Spinal cord (tissue), 10 donors: ENCODE measurements at places on chromosomes 16 and 17.

DNA sequence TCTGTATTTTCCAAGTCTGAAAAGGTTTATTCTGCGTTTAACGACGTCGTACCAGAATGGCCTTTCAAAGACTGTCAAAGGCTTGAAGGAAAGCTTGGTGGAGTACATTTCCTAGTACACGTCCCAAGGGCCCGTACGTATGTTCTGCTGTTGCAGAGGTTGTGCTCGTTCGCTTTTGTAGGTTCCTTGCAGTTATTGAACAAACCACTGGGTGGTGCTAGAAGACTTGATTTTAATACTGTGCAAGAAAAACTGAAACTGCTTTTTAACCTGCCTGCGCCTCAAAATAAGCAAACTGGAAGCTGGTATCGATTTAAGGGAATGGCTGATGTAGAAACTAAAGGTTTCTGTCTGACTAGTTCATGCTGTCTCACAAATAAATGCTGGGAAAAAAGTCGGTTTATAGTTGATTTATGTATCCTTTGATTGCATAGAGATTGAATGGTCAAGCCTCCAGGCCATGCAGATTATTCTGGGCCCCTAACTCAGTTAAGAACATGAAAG, 54.6 kb downstream of the USP10 start:
- peak; percentile 98 for DNase-seq

DNA sequence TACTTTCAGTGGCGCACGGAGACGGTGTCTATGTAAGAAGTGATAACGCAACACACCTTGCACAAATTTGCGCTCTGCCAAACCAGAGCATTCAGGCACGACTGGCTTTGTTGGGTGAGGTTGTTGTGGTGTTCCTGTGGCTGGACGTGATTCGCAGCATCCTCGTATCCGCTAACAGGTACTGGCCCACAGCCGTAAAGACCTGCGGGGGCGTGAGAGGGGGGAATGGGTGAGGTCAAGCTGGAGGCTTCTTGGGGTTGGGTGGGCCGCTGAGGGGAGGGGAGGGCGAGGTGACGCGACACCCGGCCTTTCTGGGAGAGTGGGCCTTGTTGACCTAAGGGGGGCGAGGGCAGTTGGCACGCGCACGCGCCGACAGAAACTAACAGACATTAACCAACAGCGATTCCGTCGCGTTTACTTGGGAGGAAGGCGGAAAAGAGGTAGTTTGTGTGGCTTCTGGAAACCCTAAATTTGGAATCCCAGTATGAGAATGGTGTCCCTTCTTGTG, 510.9 kb downstream of the KCNJ18 start:
- DNase-seq: no peak

GRCh38 chr16:83494459-83494858, 313.3 kb upstream of the HSBP1 start:
- no peak for DNase-seq

- DNase-seq: no peak
Observed at GRCh38 chr17:73551759-73552158, 92.5 kb downstream of the SDK2 start.

DNA sequence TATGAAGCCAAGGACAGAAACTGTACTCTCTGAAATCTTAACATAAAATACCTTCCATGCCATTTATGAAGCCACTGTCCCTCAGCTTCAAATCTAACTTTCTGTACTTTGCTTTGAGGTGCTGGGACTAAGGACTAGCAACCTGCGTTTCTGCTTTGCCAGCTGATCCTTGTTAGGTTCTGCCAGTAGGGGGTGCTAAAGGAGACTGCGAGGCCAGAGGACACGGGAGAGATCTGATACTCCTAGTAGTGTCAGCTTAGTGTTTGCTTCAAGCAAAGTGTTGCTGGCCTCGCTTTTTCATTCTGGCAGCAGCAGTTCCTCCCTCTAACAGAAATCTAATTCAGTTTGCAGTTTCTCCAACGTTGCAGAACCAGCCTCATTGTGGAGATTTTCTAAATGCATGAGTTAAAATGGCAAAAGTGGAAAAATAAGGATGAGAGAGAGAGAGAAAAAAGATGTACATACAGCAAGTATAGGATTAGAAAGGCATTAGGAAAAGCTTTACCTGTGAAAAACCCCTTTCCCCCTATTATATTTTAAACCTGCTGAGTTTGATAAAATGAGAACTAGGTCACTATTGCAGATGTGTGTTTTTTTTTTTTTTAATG, 297.5 kb downstream of the CA10 start:
- DNase-seq: peak; percentile 45

DNA sequence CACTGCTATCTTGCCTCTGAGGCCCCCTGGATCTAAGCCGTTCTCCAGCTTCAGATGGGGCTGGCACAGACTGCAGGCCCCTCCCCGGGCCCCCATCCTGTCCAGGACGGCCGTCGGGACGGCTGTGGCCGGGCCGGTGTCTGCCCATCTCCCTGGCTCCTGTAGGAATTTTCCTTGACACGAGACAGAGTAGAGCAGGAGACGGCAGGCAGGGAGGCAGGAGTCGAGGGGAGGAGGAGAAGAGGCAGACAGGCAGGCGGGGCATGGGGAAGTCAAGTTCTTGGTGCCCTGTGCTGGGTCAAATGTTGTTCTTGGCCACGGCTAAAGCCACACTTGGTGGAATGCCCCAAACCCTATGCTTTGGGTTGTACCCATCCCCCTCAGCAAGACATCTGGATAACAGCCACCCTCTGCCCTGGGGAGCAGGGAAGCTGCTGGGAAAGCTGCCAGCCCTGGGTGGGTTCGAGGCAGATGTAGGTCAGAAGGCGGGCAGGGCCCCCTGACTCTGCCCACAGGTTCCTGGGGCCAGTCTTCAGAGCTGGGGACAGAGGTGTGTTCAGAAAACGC, 4.0 kb downstream of the C1QTNF1 start:
- DNase-seq: no peak

- DNase-seq: no peak
Observed at GRCh38 chr16:56311208-56312027, 113.9 kb downstream of the AMFR start.

GRCh38 chr16:16018705-16019104, 69.3 kb downstream of the ABCC1 start:
- no peak for DNase-seq

- peak; percentile 61 for DNase-seq
Observed at GRCh38 chr17:77373299-77374169, 232.8 kb downstream of the SEC14L1 start.

GRCh38 chr17:30093463-30094147, 23.0 kb upstream of the NSRP1 start:
- DNase-seq: peak; percentile 94

DNA sequence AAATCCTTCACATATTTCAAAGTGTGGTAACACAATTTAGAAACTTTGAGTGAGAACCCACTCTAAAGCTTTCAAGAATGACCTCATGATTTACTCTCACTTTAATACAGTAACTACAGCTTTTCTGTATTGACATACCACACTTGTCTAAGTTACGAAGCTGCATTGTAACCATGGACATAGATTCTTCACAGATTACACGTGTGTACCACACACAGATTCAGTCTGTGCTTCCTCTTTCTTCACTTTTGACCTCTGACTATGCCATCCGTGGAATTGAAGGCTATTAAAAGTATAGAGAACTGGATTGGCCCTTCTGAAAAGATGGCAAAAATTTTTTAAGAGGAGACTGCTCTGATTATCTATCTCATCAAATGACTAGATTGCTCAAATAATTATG, 172.7 kb downstream of the TANC2 start:
- no peak for DNase-seq

- DNase-seq: no peak
Observed at GRCh38 chr17:60391471-60392041, 377 bp downstream of the USP32 start.

GRCh38 chr16:57681950-57682728, 12.5 kb upstream of the DRC7 start:
- DNase-seq: no peak

DNA sequence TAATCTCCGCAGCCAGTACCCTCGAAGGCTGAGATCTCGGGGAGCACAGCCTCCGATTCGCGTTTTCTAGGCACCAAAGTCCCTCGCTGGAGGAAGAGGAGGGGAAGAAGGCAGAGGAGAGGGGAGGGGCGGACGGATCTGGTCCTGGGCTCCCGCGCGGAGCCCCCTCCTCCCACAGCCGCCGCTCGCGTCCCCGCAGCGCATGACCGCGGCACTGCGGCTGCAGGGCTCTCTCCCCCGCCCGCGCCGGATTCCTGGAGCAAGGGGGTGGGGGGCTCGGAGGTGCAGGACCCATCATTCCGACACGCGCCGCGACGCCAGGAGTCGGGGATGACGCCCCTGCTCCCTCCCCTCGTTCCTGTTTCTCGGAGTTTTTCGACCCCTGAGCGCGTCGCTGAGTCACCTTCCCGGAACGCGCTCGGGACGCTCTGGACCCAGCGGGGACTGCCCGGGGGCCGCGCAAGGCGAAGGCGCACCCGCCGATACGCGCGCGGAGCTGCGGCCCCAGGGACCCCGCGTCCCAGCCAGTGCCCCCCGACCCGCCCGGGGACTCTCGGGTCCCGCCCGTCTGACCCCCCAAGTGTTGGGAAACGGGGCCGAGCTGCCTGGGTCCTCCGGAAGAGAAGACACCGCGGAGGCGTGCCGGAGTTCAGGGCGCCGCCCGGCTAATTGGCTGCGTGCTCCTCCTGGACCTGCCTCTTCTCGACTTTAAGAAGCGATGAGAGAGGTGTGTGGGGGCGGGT, 1.4 kb upstream of the SPHK1 start:
- no peak for DNase-seq

GRCh38 chr17:19453296-19453695, 42.3 kb downstream of the RNF112 start:
- no peak for DNase-seq

GRCh38 chr17:70369391-70369790, 200.1 kb downstream of the KCNJ2 start:
- DNase-seq: no peak

- no peak for DNase-seq
Observed at GRCh38 chr16:64638766-64639165, 483.1 kb downstream of the CDH11 start.

DNA sequence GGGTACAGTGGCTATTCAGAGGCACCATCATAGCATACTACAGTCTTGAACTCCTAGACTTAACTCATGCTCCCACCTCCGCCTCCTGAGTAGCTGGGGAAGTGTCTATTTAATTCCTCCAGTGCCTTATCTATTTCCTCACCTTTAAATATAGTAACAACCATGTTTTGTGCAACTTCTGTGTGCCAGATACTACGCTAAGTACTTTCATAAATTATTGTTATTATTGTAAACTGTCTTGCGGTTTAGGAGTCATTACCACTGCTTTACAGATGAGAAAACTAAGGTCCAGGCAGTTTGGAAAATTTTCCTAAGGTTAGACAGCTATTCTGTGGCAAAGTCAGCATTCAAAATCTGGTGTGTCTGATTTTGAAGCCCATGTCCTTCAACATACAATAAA, 359.1 kb upstream of the XYLT1 start:
- no peak for DNase-seq

GRCh38 chr16:58226790-58227189, 28.9 kb upstream of the CSNK2A2 start:
- no peak for DNase-seq

GRCh38 chr17:5078106-5079028, at the start of gene ZFP3:
ZFP3 (plus strand) TSS chr17:5078467; CDS start chr17:5091505, 13,038 bp downstream.
- DNase-seq: peak; percentile 75

DNA sequence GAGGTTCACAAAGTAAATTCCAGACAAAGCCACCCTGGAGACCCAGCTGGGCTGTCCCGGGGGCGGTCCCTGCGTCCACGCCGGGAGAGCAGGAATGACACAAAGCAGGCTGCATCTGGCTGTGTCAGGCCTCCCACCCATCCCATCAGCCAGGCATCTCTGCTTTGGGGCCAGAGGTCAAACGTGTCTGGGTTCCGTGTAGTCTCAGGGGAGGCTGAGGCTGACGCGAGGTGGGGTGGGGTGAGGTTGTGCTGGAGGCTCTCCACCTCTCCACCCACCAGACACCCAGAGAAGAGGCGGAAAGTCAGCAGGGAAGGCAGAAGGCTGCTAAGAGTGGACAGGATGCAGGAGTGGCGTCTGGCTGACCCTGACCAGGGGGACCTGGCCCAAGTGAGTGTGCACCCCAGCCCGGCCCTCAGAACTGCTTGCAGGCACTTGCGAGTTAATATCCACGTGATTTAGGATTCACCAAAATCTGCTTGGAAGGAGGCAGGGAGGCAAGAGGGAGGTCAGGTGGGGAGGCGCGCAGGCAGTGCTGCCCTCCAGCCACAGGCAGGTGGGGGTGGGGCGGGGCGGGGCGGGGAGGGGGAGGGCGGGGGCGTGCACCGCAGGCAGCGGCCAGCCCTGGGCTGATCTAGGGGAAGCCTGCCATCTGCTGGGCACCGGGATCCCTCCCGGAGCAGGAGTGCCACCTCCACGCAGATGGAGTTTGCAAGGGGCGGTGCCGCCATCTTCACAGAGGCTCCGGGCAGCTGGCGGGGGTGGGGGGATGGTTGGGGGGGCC, 44.3 kb downstream of the TBC1D16 start:
- DNase-seq: peak; percentile 69

- DNase-seq: no peak
Observed at GRCh38 chr17:61411261-61412142, 11.9 kb downstream of the TBX2 start.

DNA sequence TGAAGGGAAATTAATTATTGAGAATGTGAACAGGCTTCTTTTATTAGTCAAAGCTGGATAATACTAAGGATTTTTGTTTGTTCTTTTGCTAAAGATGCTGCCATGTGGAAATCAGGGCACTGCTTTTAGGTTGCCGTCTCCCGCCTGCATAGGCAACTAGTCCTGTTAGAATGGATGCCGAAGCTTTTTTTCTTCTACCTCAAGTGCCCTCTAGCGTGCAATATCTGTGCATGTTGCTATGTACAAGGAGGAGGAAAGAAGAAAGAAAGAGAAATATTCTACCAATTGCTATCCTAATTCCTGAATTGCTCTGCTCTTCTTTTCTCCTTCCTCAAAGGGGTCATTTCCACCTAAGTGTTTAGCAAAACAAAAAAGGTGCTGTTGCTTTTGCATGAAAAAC, 5.2 kb upstream of the CDH8 start:
- peak; percentile 43 for DNase-seq

GRCh38 chr16:89331371-89332109, 114.0 kb downstream of the ZNF778 start:
- DNase-seq: no peak

DNA sequence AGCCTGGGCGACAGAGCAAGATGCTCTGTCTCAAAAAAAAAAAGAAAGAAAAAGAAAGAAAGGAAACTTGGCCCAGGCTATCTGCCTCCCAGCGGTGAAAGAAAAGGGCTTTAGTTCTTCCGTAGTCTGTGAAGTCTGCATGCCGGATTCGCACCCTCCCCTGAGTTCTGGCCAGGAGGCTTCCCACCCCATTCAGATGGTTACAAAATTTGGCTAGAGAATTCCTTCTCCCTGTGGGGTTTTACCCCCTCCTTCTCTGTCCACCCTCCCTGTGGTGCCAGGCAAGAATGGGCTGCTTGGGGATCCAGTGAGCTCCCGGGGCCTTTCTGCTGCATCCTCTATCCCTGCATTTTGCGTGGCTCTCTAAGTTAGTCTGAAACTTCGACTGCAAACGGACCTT, 37.8 kb downstream of the PAFAH1B1 start:
- peak; percentile 9 for DNase-seq

- DNase-seq: no peak
Observed at GRCh38 chr17:61299517-61300513, 99.8 kb upstream of the TBX2 start.

- DNase-seq: peak; percentile 82
Observed at GRCh38 chr17:50558941-50559614, 1.4 kb upstream of the CACNA1G start.

- no peak for DNase-seq
Observed at GRCh38 chr17:75269844-75270217, 1.2 kb downstream of the MIF4GD start.

- no peak for DNase-seq
Observed at GRCh38 chr16:67024384-67025209, 4.4 kb upstream of the CBFB start.
